ENCODE measurements at places on chromosomes 11 and 22. TPM values are rescaled to one million over a fixed set of nuclear protein-coding genes. Genes with fewer than 3 reads are reported as not detected.

GRCh38 chr22:50710886-50711285 lies 27.1 kb upstream of the ACR start:
- no peaks in the 10 kb centered on the region for H3K4me1 ChIP-seq
- no peaks in the 10 kb centered on the region for H3K27me3 ChIP-seq
- H3K4me3 ChIP-seq, result no peak overlapping the region
- H3K36me3 ChIP-seq, result no peaks in the 10 kb centered on the region

DNA sequence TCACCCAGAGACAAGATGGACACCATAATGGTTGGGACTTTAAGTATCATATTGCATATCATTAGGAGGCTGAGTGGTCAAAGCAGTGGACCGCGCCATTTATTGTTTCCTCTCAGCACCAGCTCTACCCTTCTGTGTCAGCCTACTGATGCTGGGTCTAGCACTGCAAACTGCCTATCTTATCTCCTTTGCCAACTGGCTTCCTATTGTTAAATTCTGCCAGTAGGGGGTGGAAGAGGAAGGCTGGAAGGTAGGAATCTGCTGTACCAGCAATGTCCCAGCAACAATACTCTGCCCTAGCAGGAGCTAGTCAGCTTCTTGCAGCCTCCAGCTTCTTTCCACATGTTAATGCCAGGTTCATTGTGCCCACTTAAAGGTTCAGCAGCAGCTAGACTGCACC lies 367.1 kb upstream of the PDGFD start:
- H3K36me3 ChIP-seq, result no peaks in the 10 kb centered on the region
- H3K4me3 ChIP-seq, result no peak overlapping the region
- peak; percentile 2 for DNase-seq
- H3K4me1 ChIP-seq, result no peaks in the 10 kb centered on the region

Gene OR10G4
- not detected for total RNA-seq

Gene ANO5
- total RNA-seq, result 1.7 TPM

GRCh38 chr11:125517116-125517770 lies 21.2 kb upstream of the FEZ1 start:
- no peak overlapping the region for H3K27ac ChIP-seq
- H3K4me3 ChIP-seq, result no peak overlapping the region
- no peak for DNase-seq
- no peaks in the 10 kb centered on the region for H3K27me3 ChIP-seq

DNA sequence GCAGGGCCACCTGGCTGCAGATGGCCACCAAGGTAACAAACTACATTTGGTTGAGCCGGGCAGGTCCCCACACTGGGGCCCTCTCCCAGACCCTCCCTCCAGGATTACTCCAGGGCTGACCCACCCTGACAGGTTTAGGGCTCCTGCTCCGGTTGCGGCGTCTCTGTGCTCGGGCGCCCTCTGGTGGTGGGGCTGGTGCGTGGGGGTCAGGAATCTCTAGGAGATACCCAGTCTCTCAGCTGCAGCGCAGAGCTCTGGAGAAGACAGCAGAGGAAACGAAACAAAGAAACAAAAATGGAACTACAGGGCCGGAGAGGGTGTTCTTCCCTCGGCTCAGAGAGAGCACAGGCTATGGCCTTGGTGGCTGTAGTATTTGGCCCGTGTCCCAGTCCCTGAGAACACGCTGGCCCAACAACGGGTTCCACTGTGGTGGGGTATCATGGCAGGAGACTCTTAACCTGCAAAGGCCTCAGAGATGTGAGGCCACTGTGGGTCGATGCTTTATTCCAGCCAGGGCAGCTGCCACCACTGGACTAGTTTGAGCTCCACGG lies 2.4 kb downstream of the C11orf96 start:
- H3K27ac ChIP-seq, result no peak overlapping the region
- peaks cover 5% of the 10 kb centered on the region for H3K27me3 ChIP-seq
- H3K36me3 ChIP-seq, result no peaks in the 10 kb centered on the region
- peak overlapping the region; percentile 55 for H3K4me3 ChIP-seq

DNA sequence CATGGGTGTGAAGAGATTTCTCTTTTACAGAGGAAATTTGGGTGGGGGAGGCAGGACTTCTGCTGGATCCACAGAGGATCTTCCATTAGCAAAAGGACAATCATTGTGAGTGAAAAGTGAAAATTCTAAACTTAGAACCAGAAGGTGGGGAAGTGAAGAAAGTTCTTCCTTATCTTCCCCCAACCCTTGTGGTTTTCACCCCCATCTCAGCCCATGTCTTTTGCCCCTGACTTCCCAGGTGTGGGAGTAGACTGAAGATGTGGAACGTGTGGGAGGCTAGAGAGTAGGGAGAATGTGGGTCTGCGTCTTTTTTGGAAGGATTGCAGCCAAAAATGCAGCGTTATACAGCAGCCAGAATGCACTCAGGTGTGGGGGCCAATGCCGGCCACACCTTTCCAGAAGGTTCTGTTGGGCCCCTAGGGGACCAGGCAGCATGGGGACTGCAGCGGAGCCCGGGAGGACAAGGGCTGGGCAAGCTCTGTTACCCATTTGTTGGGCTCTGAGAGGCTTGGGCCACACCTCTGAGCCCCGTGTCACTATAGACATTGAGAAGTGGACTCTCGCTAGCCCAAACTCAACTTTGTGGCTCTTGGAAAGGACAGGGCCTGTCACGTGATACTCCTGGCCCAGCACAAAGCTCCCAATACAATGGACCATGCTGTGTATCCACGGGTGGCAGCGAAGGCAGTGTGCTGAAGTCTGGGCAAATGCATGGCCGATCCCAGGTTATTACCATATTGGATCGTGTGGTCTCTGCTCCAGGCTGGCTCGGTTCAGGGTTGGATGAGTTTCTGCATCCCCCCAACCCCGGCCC lies 32.8 kb upstream of the LINC01488 start:
- no peak overlapping the region for H3K4me3 ChIP-seq
- no peaks in the 10 kb centered on the region for H3K27me3 ChIP-seq
- H3K4me1 ChIP-seq, result peaks cover 33% of the 10 kb centered on the region
- DNase-seq, result no peak
- H3K27ac ChIP-seq, result peak overlapping the region; percentile 25

DNA sequence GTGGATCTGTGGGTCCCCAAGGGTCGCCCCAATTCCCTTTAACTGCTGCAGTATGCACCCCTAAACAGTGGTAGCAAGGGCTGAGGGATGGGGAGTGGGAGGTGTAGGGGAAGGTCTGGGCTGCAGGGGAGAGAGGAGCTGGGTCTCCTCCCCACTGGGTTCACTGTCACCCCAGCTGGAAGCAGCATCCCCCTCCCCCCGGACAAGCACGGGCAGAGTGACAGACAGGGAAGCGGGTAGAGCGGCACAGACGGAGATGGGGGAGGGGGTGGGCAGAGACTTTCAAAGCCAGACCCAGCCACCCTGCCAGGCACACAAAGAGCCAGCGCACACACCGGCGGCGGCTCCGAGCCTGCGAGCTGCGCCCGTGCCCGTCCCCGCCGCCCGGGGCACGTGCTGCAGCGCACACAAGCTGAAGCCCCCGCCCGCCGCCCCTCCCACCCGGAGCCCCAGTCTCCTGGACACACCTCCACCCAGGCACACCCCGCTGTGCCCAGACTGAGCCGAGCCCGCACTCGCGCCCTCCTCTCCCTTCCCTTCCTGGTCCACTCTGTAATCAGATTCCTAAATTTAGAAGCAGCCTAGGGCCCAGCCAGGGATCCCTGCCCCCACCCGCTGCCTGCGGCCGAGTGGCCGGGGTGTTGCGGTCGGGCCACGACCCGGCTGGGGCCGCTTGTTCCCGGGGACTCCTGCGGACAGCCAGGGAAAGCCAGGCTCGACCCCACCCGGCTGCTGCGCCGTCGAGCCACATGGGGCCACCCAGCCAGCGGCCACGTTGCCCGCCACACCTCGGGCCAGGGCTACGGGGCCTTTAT lies 935 bp upstream of the RCOR2 start:
- H3K27ac ChIP-seq, result peak overlapping the region; percentile 89
- no peak for DNase-seq
- H3K4me1 ChIP-seq, result peaks cover 25% of the 10 kb centered on the region
- H3K36me3 ChIP-seq, result no peaks in the 10 kb centered on the region
- H3K27me3 ChIP-seq, result no peaks in the 10 kb centered on the region
- H3K4me3 ChIP-seq, result peak overlapping the region; percentile 70

GRCh38 chr11:3837793-3838192 lies 3.0 kb downstream of the RHOG start:
- H3K36me3 ChIP-seq, result 0 out of 2 replicates have a peak, but pooled peaks cover 2% of the 10 kb centered on the region
- no peak for DNase-seq
- no peak overlapping the region for H3K4me3 ChIP-seq
- H3K4me1 ChIP-seq, result peaks cover 43% of the 10 kb centered on the region

DNA sequence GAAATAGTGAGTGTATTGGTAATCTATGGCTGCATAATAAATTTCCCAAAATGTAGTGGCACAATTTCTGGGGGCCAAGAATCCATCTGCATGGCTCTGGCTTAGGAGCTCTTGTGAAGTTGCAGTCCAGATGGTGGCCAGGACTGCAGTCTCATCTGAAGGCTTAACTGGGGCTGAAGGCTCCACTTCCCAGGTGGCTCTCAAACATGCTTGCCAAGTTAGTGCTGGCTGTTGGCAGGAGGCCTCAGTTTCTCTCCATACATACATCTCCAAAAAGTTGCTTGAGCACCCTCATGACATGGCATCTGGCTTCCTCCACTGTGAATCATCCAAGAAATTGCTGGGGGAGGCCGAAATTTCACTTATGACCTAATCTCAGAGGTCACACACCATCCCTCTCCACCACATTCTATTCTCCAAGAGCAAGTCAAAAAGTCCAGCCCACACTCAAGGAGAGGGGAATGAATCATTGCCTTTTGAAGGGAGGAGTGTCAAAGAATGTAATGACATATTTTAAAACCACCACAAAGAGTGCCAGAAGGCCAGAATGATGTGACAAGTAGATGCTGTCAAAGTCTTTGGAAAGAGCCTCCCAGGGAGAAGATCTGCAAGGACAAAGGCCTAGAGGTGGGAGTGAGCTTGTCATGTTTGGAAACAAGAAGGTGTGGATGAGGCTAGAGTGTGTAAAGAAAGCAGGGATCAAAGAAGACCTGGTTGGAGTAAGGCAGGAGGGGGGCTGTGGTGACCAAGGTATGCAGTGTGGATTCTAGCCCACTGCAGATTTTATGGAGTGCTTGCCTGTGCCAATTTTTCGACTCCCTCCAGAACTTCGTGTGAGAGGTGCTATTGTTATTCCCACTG lies 566.2 kb downstream of the MIAT start:
- no peak for DNase-seq
- H3K27ac ChIP-seq, result no peak overlapping the region
- no peaks in the 10 kb centered on the region for H3K4me1 ChIP-seq
- H3K4me3 ChIP-seq, result no peak overlapping the region

DNA sequence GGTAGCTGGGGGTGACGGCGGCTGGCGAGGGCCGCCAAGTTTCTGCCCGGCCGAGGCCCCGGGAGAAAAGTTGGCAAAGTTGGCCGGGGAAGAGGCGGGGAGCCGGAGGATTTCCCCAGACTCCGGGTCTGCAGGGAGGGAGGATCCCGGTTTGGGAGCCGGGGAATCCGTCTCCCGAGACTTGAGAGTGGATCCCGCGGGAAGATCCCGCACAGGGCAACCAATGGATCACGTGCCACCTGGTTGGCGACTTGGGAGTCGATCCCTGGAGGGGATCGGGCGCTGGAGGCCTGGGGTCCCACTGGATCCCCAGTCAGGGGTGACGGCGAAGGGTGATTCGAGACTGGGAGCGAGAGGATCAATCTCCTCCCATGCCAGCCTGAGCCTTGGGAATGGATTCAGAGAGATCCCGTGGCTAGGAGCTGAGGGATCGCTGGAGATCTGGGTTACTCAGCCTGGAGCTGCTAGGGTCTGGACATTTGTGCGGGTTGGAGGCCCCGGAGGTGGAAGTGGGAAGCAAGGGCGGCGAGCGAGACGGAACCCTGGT lies 394 bp downstream of the KIAA1671 start:
- H3K4me3 ChIP-seq, result peak overlapping the region; percentile 84
- DNase-seq, result no peak
- H3K27me3 ChIP-seq, result no peaks in the 10 kb centered on the region
- peak overlapping the region; percentile 92 for H3K27ac ChIP-seq

Gene KCNJ1
- not detected for total RNA-seq

Gene TECTA
- 0.15 TPM for total RNA-seq

All from Panc1 (cell line).